ENCODE measurements at places on chromosomes 7 and 10.

- no peak for DNase-seq
Measured at GRCh38 chr10:87721781-87722180, 62.1 kb downstream of the PAPSS2 start.

DNA sequence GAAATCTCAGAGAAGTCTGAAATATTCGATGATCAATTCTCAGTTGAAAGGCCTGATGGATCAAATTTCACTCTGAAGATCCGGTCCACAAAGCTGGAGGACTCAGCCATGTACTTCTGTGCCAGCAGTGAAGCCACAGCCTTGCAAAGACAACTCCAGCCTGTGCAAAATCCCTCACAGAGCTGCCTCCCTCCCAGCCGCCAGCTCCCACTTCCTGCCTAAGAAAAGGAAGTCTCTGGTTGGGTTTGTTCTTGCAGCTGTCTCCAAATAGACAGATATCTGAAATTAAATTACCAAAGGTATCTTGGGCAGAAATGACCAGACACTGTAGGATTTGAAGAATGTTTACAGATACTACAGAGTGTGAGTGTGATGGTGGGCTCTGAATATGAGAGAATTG lies 43.4 kb upstream of the PRSS58 start:
- no peak for DNase-seq

DNA sequence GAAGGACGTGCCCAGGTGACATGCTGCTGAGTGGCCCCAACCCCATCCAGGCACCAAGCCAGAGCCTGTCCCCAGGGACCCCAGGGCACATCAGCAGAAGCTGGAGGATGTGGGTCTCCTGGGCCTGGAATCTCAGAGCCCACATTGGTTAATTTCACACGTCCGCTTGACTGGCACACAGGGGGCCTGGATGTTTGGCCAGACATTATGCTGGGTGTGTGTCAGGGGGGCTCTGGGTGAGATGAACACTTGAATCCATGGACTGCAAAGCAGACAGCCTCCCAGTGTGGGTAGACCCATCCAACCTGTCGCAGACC lies 79.1 kb upstream of the RET start:
- DNase-seq, result no peak

GRCh38 chr7:141209454-141209853 lies 135.6 kb downstream of the TMEM178B start:
- no peak for DNase-seq

DNA sequence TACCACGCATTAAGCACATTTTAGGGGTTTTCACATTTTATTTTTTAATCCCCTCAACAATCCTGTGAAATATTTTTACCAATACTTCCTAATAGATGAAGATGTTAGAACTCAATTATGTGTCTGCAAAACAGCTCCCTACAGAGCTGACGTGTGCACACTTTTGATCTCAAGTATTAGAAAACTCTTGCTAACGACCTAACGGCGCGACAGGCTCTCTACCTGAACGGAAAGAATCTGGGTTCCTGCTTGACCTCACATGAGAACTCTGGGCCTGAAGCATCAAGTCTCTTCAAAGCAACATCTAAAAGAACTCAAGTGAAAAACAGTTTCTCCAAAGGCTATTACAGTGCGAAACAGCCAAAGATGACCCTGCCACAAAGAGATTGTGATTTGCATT lies 113.9 kb downstream of the DOCK4 start:
- DNase-seq, result no peak

- no peak for DNase-seq
Measured at GRCh38 chr10:6781133-6781770, 201.2 kb upstream of the PRKCQ start.

- peak; percentile 82 for DNase-seq
Measured at GRCh38 chr10:101569622-101570427, 18.2 kb downstream of the POLL start.

DNA sequence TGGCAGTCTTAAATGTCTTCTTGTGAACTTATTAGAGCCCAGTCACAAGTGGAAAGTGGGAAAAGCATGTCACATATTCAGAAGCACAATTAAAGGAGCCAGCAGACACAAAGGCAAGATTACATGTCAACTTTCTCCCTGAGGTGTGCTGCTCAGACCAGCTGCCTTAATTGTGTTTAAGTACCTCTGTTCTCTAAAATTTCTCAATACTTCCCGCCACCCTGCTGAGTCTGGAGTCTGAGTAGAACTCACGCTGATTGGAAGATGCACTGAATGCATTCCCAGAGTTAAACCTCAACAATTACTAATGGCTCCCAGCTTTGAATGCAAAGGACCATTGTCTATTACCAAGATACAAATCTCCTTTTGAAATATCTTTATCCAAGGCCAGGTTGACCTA lies 166.4 kb upstream of the COBL start:
- no peak for DNase-seq

GRCh38 chr7:109498131-109498530 lies 928.5 kb downstream of the DNAJB9 start:
- DNase-seq, result no peak

- no peak for DNase-seq
Measured at GRCh38 chr7:158322616-158323530, 264.8 kb downstream of the PTPRN2 start.

- DNase-seq, result no peak
Measured at GRCh38 chr7:6590645-6591110, 857 bp downstream of the INTS15 start.

DNA sequence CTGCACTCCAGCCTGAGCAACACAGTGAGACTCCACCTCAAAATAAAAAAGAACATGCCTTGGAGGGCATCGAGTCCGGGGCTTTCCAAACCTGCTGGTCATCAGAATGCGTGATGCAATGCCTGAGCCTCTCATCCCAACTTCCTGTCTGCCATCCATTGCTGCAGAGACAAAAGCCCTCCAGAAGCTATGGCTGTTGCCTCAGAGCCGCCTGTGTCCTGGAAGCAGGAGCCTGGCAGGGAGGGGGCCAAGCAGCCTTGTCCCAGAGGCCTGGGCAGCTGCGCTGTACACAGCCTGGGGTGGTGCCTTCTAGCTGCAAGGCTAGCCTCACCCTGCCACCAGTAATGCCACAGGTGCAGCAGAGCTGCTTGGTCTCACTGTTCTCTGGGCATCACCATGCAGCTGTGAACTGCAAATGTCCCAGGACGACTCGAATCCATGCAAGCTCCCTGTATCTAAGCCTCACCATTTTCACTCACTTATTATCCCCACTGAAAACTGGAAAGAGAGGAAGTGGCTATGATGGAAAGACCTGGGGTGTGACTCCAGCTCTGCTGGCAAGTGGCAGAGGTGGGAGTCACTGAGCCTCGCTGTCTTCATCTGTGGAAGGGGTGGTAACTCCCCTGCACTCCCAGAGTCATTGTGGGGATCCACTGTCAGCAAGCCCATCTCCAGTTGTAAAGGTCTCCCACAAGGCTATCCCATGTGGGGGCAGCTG lies 7.0 kb downstream of the ALOX5 start:
- no peak for DNase-seq

DNA sequence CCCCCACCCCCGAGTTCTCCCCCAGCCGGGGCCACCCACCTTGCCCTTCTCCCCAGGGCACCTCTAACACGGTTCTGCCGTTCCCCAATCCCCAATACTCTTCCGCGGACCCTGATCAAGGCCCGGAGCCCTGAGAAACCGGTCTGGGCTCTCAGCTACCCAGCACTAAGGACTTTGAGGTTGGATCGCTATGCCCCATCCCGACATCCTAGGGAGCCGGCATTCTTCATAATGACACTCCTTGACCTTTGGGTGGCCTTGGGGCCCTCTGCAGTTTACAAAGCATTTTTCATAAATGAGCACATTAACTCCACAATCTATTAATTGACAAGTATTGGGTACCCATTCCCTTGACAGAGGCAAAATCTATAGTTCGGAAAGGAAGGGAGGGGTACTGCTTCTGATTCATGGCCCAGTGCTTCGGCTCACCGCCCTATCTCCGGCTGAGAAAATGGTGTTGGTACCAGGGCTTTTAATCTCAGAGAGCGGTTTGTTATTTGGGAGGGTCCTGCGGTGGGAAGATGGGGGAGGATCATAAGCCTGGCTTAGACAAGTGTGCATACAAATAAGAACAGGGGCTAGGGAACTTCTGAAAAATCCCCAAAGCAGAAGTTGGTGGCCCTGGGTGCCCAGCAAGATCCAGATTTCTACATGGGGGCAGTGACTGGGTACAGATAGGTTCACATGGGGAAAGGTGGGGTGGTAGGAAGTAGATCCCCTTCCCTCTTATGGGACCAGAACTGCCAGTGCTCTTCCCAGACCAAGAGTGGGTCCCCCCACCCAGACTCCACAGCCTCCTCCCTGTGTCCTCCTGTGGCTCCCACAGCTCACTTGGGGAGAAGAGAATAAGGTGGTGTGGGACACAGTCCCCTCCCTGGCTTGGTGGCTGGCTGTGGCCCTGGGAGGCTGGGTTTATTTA lies 3.2 kb downstream of the IMPDH1 start:
- no peak for DNase-seq

- no peak for DNase-seq
Measured at GRCh38 chr7:129186749-129187260, 1.6 kb upstream of the SMO start.

DNA sequence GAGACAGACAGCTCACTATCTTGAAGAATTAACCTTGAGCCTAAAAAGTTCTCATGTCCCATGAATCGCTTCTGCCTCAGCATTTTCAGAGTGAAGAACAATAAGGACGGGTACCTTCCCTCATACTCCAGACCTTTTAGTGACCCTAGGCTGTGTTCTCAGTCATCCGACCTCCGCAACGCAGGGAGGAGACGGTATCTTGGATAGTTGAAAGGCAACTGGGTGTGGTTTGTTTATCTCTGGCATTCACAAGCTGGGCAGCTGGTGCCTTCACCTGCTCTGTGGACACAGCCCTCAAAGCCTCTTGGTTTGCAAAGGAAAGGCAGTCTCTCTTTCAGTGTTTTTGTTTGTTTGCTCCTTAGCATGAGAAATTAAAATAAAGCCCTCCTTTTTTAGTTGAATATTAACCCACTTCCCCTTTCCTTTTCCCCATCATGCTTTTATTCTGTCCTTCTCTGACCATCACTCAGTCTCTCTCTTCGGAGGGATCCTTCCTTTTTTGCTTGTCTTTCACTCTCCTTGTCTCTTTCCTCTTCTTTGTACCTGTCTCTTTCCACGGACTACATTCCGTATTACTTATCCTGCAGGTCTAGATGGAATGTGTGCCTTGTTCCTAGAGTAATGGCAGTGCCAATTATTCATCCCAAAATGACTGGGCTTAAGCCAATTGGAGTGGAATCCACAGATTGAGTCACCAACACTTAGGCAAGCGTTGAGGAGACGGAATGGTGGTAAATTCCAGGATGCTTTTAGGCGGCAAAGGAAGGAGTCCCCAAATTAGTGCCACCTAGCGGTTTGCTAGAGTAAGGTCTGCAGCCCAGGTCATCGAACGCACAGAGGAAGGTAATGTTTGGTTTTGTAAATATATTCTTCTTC lies 45.8 kb downstream of the PRR15 start:
- no peak for DNase-seq

- DNase-seq, result no peak
Measured at GRCh38 chr7:131444683-131445082, 111.7 kb downstream of the PODXL start.

DNA sequence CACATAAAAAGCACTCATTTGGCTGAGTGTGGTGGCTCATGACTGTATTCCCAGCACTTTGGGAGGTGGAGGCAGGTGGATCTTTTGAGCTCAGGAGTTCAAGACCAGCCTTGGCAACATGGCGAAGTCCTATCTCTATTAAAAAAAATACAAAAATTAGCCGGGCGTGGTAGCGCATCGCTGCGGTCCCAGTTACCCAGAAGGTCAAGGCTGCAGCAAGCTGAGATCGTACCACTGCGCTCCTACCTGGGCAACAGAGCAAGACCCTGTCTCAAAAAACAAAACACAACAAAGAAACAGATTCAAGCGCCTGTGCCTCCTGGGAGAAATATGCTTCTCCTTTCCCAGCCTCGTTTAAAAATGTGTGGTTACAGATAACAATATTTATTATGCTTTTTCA lies 2.2 kb upstream of the ABCF2 start:
- no peak for DNase-seq

GRCh38 chr7:83161186-83161585 lies 1.5 kb downstream of the PCLO start:
- no peak for DNase-seq

DNA sequence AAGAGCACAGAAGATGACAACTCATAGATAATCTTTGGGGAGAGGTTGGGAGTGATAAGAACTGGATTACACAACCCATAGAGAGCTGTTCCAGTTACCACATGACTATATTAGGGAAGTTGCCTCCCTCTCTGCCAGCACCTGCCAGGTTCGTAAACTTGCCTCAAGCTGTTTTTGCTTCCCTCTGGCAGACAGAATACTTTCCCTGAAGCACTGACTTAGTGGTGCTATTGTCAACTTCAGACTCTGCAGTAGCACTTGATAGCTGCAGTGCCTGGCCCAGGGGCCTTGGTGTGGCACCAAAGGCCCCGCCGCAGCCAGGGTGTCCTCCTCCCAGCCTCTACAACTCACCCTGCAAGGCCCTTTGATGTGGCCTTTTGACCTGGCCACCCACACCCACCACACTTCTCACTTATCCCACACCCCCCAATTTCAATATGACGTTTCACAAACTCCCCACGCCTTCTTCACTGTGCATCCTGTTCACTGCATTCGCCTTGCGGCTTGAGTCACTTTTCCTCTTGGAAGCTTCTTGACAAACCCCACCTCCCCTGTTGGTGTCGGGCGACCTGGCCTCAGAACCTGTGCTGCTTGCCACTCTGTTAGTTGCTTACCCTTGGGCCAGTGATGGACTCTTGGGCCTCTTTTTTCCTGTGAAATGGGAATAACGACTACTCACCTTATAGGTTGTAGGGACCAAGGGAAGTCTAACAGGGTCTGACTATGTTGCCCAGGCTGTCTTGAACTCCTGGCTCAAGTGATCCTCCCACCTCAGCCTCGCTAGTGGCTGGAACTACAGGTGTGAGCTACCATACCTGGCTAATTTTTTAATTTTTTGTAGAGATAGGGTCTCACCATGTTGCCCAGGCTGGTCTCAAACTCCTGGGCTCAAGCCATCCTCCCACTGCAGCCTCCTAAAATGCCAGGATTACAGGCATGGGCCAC lies 50.2 kb upstream of the PODXL start:
- DNase-seq, result no peak

GRCh38 chr7:47696152-47696710 lies 114.3 kb upstream of the TNS3 start:
- no peak for DNase-seq

- no peak for DNase-seq
Measured at GRCh38 chr10:119806334-119807130, 66.1 kb downstream of the MCMBP start.

DNA sequence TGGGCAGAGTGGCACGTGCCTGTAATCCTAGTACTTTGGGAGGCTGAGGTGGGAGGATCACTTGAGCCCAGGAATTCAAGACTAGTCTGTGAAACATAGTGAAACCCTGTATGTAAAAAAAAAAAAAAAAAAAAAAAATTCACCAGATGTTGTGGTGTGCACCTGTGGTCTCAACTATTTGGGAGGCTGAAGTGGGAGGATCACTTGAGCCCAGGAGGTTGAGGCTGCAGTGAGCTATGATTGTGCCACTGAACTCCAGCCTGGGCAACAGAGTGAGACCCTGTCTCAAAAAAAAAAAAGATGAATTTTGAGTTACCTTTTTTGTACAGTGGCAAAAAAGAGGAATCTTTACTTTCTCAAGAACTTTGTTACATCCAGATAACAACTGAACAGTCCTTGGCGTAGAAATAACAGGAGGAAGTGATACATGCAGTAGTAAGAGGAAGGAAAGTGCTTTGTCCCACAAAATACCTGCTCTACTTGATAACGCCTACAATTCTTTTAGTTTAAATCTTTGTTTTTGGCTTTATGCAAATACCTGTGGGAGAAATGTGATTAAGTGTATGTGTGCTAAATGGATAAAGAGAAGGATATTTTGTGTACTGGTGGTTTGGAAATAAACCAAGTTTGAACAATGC lies 29.3 kb downstream of the SPAG6 start:
- no peak for DNase-seq

GRCh38 chr10:97705006-97705670 lies 8.4 kb upstream of the MARVELD1 start:
- no peak for DNase-seq

Measured in activated naive CD4-positive, alpha-beta T cell treated with anti-CD3 and anti-CD28 coated beads, Interleukin-2, amount 50 U/mL, for 16 hours (primary cell).